Amniotic stem cell (primary cell): ENCODE measurements at places on chromosomes 13 and 19.

DNA sequence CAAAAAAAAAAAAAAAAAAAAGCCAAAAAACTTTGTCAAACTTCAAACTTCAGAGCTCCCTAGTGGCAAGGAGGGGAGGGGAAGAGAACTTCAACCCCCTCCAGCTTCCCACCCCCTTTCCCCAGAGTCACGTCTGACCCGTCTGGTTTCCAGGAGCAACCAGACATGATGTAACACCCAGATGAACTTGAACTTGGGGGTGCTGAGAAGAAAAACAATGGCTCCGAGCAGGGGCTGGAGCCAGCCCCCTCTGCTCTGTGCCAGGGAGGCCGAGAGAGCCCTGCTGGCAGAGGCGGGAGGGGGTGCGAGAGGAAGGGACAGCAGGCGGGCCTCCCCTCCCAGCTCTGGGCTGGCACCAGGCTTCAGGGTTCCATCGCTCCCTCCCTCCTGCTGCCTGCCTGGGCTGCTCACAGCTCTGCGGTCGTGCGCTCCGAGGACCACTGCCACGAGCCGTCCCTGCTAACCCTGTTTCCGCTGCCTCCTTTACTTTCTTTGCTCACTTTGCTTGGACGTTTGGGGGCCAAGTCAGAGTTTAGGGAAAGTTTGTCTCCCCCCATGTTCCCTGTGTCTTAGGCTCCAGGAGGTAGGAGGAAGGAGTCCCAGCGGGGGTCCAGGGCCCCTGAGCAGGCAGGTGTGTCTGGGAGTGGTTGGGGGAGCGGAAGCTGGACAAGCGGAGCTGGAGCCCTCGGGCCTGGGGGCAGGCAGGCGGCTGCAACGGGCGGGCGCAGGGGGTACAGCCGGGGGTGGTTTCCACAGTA, 11.1 kb downstream of the LYL1 start:
- DNase-seq: no peak

DNA sequence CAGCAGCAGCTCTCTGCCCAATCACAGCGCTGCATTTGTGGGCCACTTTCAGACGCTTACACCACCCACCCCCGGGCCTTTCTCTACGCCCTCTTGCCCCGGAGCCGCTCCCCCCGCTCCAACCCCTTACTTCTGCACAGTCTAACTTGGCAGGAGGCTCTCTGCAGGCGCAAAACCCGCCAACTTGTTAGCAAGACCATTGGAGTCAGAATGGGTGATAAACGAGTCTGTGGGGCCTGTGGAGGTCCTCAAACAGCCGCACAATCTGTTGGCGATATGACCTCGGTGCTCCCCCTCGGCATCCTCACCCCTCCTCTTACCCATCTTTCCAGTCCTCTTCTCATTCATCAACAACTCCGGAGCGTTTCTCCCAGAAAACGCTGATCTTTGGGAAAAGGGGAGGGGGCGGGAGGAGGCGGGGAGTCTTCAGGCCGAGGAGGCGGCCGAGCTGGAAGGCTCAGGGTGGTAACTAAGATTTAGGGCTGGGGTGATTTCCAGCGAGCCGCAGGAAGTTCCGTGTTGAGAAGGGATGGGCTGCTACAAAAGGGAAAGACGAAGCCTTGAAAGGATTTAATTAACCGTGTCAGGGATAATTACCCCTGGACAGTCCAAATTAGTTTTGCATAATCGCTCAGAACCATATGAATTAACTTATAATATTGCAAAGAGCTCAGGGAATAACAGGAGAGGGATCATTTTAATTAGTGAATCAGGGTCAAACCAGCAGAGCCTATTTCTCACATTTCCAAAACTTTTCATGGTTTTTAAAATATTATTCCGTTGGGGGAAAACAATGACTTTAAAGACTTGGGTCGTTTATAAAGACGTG, 4.1 kb downstream of the SOX21 start:
- no peak for DNase-seq

DNA sequence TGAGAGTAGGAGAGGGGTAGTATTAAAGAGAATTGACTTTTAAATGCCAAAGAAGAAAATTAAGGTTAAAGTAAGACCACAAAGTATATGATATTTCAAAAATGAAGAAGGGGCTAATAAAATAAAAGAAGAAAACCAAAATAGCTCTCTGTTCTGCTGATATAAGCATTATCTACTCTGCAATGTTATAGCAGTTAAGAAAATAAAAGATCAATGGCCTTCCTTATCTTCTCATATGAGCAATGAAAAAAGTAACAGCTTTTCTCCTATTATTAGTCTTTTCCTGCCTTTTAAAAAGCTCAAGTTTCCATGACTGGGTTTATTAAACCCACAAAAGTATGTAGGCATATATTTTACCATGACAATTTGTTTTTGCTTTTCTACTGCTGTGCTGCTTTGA, 126.4 kb downstream of the TBC1D4 start:
- no peak for DNase-seq

DNA sequence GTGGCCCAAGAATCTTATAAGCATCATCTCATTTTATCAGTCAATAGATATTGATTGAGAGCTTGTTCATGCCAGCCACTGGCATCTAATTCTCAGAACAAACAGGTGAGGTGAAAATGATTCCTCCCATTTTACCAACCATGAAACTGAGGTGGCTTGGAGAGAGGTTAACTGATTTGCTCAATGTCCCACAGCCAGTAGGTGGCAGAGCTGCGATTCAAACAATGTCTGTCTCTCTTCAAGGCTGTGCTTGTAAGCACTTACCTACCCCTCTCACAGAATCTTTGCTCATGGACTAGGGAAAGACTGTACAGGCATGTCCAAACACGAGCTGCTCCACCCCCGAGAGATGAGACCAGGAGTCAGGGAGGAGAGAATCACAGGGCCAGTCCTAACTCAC, 21.5 kb upstream of the GSX1 start:
- DNase-seq: no peak

DNA sequence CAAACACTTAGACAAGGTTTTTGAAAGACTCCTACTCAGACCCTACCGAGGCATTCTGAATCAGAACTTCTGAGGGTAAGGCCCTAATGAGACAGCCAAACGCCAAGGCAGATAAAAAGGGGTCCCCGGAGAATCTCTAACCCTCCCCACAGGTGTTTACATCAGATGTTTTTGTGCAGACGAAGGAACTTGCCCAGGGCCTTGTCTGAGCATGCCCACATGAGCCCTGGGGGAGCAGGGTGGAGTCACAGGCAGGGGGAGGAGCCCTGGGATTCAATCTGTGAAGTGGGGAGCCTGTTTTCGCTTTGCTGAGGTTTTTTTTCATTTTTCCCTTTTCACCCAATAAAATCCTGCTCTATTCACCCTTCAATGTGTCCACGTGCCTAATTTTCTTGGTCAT, 61.6 kb upstream of the MED4 start:
- DNase-seq: no peak

- DNase-seq: no peak
Observed at GRCh38 chr13:47218611-47219010, 321.8 kb upstream of the HTR2A start.

DNA sequence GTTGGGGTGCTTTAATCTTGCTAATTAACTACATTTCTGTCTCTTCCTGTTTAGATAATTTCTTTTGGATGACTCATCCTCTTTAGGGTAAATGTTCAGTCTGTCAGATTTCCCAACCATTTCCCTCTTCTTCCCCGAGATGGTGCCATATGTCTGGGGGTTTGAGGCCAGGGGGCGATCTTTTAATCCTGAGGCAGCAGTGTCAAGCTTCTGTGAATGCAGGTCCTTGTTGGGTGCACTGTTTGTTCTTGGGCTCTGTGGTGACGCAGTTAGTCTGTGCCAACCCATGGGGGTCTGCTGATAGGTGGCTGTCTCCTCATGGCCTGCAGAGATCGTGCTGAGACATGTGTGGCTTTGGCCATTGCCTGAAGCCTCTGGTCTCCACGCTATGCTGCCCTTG, 420.4 kb downstream of the NDFIP2 start:
- DNase-seq: no peak

DNA sequence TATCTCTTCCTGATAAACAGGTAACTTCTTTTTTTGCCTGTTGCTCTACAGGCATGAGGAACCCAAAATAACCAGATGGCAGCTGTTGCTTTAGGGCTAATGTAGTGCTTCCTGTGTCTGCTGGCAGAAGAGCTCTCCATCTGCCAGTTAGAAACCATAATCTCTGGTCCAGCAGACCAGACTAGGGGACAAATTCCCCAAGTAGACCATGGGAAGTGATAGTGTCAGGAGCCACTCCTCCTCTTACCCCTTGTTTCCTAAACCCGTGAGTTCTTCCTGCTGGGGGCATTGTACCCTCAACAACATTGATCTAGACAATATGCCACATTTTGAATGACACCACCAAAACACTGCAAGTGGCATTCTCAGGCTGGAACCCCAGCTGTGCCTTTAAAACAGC, 135.9 kb downstream of the DLEU7 start:
- no peak for DNase-seq

DNA sequence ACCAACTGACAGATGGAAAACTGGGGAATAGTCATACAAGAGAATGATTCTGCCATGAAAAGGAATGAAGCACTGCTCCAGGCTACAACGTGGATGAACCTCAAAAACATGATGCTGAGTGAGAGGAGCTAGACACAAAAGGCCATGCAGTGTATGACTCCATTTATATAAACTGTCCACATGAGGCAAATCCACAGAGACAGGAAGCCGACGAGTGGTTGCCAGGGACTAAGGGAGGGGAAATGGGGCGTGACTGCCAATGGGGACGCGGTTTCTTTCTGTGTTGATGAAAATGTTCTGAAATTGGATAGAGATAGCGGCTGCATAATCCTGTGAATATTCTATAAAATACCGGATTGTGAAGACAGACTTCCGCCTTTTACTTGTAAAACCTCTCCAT, 10.2 kb downstream of the SMIM7 start:
- DNase-seq: no peak

DNA sequence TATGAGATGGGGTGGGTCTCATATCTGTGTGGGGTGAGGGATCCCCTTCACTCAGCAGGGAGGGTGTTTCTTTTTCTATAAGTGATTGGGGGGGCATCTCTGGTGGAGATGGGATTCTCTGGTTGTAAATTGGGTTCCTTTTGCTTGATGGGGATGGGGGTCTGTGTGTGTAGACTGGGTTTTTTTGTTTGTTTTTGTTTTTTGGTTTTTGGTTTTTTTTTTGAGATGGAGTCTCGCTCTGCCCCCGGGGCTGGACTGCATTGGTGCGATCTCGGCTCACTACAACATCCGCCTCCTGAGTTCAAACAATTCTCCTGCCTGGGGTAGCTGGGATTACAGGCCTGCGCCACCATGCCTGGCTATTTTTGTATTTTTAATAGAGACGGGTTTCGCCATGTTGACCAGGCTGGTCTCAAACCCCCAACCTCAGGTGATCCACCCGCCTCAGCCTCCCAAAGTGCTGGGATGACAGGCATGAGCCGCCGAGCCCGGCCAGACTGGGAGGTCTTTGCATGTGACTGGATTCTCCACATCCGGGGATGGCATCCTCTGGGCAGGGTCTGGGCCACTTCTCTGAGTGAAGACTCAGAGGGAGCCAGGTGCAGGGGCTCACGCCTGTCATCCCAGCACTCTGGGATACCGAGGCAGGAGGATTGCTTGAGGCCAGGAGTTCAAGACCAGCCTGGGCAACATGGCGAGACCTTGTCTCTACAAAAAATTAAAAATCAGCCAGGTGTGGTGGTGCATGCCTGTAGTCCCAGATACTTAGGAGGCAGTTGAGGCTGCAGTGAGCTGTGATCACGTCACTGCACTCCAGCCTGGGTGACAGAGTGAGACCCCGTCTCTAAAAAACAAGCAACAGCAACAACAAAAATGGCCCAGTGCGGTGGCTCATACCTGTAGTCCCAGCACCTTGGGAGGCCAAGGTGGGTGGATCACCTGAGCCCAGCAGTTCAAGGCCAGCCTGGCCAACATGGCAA, 799 bp downstream of the MYBPC2 start:
- DNase-seq: no peak

DNA sequence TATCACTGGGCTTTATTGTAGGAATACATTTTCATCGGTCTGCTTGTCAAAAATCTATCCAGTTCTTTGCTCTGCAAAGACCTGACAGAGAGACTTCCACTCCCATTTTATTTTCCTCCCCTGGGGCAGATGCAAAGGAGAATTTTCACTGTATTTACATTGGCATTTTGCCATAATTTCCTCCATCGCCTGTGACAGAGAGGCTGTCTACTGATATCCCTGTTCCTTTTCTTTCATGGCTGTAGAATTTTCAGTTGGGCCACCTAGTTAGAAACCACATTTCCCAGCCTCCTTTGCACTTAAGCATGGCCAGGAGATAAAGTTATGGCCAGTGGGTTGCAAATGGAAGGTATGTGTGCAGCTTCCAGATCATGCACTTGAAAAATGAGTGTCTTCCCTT, 89.3 kb downstream of the NUFIP1 start:
- DNase-seq: no peak

DNA sequence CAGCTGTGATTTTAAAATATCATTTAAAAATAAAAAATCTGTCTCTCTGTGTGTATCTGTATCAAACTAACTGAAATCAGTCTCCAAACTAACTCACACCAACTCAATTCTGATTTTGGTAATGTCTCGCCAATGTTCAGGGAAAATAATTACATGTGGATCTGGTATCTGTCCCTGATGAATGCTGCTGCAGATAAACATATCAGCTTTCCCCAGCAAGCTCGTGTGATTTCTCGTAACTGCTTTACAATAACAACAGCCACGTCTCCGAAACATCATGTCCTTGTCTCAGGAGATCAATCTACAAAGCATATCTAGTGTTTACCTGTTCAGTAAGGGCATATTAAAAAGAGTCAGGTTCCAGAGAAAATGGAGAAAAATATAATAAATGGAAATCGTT, 129.0 kb downstream of the IRS2 start:
- no peak for DNase-seq
